ENCODE measurements at places on chromosomes 3 and 15.

DNA sequence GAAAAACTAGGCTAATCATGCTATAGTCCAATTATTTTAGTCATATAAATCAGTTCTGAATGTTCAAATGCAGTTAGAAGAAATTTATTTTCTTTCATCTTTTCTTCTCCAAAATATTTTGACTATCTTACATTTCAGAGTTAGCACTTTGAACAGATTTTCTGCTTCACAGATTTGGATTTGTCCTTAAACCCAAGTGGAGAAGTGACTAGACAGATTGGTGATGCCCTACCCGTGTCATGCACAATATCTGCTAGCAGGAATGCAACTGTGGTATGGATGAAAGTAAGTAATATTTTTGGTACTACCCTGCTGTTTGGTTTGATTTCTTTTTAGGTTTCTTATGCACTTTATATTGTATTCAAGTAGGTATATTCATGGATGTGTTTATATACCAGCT is 178.3 kb downstream of the ALCAM start:
- no peak for DNase-seq

GRCh38 chr3:196418601-196419000 is 13.6 kb downstream of the UBXN7 start:
- DNase-seq = no peak

DNA sequence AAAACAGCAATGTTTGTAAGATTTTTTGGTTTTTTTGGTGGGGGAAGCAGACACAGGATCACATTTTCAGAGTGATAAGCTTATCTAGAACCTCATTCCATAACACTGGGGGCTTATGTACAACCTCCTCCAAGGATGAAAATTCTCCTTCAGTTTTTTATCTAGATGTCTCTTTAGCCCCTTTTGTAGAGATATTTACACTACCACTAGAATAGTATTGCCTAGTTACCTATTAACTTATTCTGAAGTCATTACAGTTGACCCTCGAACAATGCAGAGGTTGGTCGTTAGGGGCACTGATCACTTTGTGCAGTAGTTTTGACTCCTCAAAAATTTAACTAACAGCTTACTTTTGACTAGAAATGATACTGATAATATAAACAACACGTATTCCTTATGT is 32.8 kb downstream of the IFT57 start:
- DNase-seq = no peak

- DNase-seq = no peak
Observed at GRCh38 chr3:160478338-160478737, 28.8 kb upstream of the TRIM59 start.

DNA sequence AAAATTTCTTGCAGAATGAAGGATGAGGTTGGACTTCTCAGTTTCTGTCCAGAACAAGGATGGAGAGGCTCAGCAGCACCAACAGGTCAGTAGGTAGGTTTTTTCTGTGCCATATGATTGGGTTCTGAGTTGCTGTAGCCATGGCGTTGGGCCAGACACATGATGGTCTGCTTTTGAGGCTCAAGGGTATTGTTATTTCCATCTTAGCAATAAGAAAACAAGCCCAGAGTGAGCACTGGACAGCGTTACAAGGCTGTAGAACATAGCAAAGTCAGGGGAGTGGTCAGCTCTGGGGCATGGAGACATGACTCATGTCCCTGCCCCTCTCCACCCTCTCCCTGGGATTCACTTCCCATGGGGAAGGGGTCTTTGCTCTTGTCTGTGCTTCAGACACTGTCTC is 137.6 kb upstream of the TOPAZ1 start:
- DNase-seq = no peak
